ENCODE measurements at places on chromosomes 13 and 19.

DNA sequence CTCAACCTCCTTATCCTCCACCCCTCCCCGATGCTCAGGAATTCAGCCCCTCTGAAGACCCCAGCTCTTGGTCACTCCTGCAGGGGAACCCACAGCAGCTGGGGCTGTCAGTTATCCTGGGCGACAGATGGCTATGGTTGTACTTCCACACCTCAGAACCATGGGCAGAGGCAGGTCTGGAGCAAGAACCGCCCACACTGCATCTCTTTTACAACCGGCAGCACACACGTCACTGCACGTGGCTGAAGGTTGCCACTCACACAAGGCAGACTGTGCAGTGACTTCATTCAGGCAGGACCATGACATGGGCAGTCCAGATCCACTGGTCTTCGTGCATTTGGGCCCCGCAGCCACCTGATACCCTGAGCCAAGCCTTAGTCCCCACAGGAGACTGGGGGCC lies 21.5 kb upstream of the SDHAF1 start:
- DNase-seq = no peak

GRCh38 chr19:44974857-44975256 lies 19.7 kb downstream of the CLPTM1 start:
- no peak for DNase-seq

DNA sequence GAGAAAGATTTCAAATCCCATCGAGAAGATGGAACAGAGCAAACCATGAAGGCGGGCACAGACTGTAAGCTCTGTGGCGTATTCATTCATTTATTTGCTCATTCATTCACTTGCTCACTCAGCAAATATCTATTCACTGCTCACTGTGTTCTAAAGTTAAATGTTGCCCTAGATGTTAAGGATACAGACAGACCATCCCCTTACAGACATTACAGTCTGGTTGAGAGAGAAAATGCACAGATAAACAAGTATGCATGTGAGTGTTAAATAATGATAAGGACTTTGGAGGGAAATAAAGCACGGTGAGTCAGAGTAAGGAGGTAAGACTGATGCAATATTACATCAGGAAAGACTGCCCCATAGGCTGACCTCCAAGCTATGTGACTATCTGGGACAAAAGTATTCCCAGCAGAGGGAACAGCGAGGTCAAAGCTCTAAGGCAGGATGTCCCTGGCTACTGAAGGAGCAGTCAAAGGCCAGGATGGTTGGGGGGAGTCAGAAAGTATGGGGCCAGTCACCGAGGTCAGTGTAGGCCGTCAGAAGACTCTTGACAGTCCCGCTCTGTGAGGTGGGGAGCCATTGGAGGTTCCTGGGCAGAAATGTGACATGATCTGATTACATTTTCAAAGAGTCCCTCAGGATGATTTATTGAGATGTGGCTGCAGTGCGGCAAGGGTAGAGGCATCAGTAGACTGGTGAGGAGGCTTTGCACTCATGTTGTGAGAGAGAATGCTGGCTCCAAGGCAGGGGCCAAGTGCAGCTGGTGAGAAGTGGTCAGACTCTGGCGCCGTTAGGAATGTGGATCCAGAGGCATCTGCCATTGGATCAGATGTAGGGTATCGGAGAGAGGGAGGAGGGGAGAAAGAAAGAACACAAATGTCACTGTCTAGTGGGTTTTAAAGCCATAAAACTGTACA lies 37.9 kb downstream of the MBNL2 start:
- peak; percentile 76 for DNase-seq

- no peak for DNase-seq
Observed at GRCh38 chr19:38281811-38282566, 17.6 kb downstream of the SPINT2 start.

- DNase-seq = no peak
Observed at GRCh38 chr19:49946415-49946814, 14.6 kb downstream of the SIGLEC11 start.

GRCh38 chr19:51983361-51983760 lies 3.3 kb downstream of the ZNF350 start:
- DNase-seq = no peak

DNA sequence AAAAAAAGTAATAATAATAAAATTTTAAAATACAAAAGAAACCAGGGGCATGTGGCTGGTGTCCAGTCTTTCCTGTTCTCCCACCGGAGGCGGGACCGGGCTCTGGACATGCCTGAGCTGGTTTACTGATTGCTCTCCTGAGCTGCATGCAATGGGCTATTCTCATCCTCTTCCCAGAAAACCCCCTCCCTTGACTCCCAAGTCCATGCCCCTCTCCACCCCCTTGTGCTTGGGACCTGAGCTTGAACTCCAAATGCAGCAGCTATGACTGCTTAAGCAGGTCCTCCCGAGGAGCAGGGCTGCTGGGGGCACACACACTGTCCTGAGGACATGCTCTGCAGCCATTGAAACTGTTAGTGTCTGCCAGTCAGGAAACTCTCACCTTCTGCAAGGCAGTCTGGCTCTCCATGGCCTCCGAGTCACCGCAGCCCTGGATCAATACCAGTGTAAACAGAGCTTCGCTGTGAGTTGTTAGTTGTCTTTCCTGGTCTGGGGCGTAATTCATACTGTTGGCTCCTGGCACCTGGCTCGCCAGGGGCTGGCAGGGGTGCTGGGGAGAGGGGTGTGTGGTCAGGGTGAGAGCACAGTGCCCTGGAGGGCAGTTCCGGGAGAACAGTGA lies 41.6 kb upstream of the CHST8 start:
- no peak for DNase-seq

- DNase-seq = no peak
Observed at GRCh38 chr13:50068508-50068907, 53.3 kb downstream of the KCNRG start.

DNA sequence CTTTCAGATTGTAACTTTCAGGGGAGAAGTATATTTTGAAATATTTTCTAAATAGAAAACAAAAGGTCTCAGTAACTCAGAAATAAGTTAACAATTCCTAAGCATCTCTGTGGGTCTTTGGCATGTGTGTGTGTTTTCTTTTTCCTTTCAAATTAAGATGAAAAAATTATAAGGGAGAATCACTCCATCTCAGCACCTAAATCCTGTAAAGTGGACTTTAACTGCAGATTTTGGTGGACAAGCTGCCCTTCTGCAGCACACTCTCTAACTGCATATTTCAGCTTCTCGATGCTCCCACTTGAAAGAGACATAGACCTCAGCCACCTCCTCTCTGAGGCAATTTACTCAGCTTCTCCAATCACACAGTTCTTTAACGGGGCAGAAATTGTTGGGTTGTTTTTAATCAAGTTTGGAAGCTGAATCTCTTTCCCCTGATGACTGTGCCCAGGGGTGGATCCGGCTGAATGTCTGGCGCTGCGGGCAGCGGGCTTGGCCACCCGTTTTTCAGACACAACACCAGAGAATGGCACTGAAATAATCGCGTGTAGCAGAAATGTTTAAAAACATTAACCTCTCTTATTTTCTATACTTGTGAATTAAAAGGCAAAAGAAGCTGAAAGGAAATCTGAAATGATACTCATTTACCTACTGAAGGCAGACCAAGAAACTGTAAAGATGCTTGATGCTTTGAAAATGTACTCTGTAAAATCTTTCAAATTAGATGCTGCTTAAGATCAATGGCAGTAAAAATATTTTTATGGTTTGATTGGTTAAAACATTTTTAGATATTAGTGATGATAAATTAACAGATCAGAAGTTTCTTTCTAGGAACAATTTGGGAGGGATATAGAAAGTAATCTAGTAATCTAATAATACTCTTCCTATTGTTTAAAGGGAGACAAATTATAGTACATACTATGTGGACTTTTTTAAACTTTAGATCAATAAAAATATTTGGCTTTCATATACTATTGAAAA lies 12.4 kb downstream of the ZIC2 start:
- DNase-seq = no peak

DNA sequence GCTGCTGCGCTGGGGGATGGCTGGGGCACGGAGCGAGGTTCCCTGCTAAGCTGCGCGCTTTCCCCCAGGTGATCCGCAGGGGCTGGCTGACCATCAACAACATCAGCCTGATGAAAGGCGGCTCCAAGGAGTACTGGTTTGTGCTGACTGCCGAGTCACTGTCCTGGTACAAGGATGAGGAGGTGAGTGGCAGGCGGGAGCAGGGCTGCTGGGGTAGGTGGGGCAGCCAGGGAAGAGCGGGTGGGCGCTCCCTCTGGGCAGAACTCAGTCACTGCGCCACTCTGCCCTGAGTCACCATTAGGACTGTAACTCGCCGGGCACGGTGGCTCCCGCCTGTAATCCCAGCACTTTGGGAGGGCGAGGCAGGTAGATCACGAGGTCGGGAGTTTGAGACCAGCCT lies 23.8 kb downstream of the TMED1 start:
- DNase-seq = peak; percentile 57

DNA sequence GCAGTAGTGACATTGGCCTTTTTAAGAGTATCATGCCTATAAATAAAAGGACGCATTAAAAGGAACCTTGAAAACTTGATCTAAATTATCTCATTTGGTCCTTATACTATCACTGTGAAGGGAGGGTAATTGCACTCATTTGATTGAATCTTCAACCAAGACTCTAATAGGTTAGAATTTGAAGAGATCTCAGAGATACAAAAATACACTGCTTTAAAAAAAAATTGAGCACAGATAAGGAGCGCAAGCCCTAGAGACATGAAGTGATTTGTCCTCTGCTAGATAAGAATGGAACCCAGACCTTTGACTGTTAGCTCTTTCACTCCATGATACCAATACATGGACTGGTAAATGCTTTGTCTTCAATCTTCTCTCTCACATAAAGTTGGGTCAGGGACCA lies 58.2 kb upstream of the RXFP2 start:
- DNase-seq = no peak

DNA sequence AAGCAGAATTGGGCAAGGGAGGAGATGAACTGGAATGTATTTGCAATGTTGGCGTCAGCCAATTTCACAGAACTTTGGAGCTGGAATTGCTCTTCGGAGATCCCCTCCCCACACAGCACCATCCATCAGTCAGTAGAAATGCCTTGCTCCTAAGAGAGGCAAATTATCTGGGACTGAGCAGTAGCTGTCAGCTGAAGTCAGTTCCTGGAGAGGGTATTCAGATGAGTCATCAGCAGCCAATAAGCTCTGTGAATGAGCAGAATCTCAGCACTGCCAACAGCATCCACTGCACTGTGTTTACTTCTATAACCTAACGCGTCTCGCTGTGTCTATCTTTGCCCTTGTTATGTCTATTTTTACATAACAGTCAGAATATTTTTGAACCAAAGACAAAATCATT lies 213.7 kb downstream of the SLITRK5 start:
- DNase-seq = no peak

- no peak for DNase-seq
Observed at GRCh38 chr13:42272804-42273175, 838 bp downstream of the AKAP11 start.

DNA sequence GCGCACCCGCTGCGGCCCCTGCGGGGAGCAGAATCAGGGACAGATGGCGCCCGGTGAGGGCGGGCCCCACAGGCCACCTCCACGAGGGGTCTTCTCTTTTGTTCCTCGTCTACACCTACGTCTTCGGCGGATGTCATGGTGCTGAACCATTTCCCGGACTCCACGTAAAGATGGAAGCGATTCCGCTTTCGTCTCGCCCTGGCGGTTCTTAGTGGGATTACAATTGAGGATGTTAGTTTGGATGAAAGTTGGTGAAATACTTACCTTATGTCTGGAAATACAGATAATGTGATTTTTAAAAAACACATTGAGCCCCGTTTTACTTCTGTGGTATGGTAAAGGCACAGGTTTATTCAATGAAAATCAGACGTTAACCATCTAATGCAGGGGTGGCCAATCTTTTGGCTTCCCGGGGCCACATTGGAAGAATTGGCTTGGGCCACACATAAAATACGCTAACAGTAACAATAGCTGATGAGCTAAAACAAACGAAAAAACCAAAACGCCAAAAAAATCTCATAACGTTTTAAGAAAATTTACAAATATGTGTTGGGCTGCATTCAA lies 1.4 kb upstream of the ZMYM5 start:
- DNase-seq = peak; percentile 86

DNA sequence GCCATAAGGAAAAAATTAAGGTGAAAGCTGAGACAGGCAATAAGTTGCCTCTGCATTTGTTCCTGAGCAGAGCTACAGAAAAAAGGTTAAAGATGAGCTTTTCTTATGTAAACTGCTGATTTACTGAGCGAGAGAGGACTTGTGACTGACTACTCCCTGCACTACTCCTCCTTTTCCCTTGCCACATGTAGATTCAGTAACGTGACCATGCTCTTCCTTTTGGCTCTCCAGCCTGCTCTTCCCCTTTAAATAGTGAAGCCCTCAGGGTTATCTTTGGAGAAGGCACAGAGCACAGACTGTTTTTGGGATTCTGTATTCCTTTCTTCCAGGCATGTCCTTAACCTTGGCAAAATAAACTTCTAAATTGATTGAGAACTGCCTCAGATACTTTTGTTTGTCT lies 630.2 kb downstream of the UQCRFS1 start:
- DNase-seq = no peak

- peak; percentile 11 for DNase-seq
Observed at GRCh38 chr19:42540071-42540553, 11.8 kb upstream of the CEACAM1 start.

DNA sequence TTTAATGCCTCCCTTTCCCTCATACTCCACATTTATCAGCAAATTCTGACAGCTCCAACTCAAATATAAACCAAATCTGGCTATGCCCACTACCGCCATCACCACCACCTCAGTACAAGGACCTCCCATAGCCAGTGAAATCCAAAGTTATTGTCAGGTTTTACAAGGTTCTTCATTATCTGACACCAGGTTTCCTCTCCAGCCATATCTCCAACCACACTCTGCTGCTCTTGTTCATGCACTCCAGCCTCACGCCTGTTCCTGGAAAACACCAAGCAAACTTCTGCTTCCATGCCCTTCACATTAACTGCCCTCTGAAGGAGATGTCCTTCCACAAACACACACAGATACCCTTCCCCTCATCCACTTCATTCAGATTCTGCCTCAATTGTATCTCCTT lies 102.2 kb upstream of the MIR17HG start:
- DNase-seq = no peak
